ENCODE measurements at places on chromosomes 1 and 21.

- no peak for DNase-seq
Observed at GRCh38 chr1:76130992-76131391, 56.4 kb downstream of the ST6GALNAC3 start.

- no peak for DNase-seq
Observed at GRCh38 chr1:63758791-63759190, 15.0 kb upstream of the ROR1 start.

DNA sequence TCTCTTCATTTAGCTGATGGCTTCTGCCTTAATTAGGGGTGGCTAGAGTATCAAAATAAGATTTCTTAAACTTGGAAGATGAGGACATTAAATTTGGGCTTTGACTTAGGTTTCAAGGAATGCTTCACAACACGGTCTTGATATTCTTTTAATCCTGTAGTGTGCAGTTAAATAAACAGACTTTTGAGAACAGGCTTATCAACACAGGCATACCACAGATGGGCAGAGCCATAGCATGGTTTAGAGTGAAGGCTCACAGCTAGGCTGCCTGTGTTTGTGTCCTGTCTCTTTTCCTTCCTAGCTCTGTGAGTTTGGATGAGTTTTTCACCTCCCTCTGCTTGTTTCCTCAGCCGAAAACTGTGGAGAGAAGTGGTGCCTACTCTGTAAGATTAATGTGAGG lies 102.3 kb upstream of the IPO9 start:
- DNase-seq, result no peak

DNA sequence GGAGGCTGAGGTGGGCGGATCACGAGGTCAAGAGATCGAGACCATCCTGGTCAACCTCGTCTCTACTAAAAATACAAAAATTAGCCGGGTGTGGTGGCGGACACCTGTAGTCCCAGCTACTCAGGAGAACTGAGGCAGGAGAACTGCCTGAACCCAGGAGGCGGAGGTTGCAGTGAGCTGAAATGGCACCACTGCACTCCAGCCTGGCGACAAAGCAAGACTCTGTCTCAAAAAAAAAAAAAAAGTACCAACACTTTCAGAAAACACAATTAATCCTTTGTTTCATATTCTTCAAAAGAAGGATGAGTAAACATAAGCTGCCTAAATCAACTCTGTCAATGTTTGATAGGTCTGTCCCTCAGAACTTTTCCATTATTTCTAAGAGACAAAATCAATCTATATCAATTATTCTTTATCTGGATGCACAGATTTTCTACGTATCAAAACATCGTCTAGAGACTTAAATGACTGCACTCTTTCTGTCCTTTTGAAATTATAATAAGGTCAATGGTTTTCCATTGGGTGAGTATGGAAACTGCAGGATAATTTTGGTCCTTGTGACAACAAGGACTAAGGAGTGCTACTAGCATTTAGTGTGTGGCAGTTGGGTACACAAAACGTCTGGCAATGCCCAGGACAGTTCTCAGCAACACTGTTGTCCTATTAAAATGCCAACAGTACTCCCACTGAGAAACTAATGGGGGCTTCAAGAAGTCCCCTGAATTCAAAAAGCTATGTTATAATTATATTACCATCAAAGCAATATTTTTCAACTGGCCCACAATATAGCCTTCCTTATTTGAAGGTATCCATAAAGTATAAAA lies 40.7 kb downstream of the LPGAT1 start:
- DNase-seq, result no peak
